T-helper 17 cell (primary cell): ENCODE measurements at places on chromosomes 2 and 18.

- DNase-seq: no peak
These were observed 362.0 kb upstream of the KYNU start for GRCh38 chr2:142515493-142515892.

- no peak for DNase-seq
These were observed 257.4 kb downstream of the CCDC178 start for GRCh38 chr18:33183136-33183535.

DNA sequence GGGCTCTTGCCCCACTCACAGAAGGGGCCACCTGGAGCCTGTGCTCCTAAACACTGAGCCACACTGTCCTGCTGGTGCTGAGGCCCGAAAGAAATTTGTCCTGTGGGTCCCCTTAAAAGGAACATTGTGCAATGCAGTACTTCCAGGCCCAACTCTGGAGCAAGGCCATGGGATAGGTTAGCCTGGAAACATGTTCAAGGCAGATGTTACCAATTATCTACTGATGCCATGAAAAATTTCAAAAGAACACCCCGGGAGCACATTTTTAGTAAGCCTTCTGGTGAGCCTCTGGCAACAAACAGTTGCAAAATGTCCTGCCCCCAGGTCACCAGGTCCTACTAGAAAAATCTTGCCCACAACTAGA, 12.3 kb upstream of the PTMA start:
- DNase-seq: no peak

- no peak for DNase-seq
These were observed 19.9 kb downstream of the WDSUB1 start for GRCh38 chr2:159266554-159266953.

GRCh38 chr2:221166292-221166691, 405.8 kb downstream of the EPHA4 start:
- DNase-seq: no peak

GRCh38 chr2:58641001-58641400, 399.9 kb upstream of the FANCL start:
- no peak for DNase-seq

DNA sequence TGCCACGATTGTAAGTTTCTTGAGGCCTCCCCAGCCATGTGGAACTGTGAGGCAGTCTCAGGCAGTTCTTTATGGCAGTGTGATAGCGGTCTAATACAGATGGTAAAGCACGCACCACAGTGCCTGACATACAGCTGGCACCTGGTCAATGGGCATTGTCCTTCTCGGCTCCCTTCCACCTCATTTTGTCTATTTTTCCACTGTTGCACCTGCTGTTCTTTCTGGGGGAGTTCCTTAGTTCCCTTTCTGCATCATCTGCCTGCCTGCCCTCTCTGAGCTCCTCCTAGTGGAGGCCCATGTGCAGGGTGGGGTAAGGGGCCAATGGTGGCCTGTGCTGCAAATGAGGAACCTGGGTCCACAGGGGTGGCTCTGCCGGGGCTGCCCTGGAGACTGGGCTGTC, 157.6 kb downstream of the LPIN1 start:
- no peak for DNase-seq

DNA sequence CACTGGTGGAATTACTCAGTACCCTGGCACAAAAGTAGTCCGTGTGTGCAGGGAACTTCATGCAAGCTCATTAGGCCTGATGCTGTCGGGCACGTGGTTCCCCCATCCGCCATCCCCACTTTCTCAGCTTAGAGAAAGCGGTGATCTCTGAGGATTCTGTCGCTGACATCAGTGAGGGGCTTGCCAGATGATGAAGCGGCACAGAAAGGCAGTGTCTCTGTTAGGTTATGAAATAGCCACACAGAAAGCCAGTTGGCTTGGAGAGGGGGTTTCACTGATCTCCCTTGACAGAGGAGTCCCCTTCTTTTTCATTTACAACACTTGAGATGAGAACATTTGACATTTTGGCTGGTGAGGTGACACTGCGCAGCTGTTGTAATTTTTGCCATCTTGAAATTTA, 179.7 kb downstream of the FAM210A start:
- DNase-seq: no peak

DNA sequence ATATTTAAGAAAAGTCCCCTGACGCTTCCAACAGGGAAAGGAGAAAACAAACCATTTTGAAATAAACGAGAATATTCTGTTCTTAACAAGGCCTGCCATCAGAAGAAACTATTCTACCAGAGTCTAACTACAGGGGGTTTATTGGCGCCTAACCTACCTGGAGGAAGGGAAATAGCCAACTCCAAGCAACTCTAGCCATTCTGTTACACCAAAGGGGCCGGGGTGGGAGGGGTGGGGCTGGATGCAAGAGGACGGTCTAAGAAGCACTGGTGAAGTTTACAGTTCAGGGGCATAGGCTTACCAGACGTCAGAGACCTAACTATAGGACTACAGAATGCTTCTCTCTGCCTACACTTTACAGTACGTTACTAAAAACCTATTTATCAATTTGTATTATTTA, 60.5 kb upstream of the GALNT5 start:
- DNase-seq: no peak

DNA sequence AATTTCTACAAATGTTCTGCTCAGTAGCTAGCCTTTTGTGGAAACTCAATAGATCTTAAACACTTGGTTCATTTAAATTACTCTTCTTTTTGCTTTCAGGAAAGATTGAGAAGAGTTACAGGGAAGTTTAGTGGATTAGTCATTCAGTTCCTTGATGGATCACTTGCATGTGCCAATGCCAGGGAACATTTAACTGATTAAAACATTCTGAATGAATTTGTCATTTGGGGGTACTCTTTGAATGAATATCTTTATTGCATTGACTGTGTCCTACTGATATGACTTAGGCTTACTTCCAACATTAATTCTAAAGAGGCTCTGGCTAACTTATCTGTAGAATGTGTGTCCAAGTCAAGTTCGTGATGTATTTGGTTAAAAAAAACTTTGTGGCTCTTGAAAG, 199.8 kb downstream of the PLCL1 start:
- DNase-seq: no peak

- DNase-seq: no peak
These were observed 190.2 kb upstream of the GATA6 start for GRCh38 chr18:21979171-21979560.

GRCh38 chr2:30821960-30822359, 14.7 kb upstream of the CAPN13 start:
- DNase-seq: no peak
